Stimulated activated CD4-positive, alpha-beta T cell treated with anti-CD3 and anti-CD28 coated beads, TNF-alpha, amount 100 ng/mL, for 4 hours (primary cell): ENCODE measurements at places on chromosomes 4 and X.

- DNase-seq = no peak
These were observed 988.8 kb downstream of the RAPGEF2 start for GRCh38 chr4:160091631-160092030.

- DNase-seq = no peak
These were observed 42.0 kb upstream of the PROM1 start for GRCh38 chr4:16125571-16126445.

- DNase-seq = no peak
These were observed 184.9 kb downstream of the KIT start for GRCh38 chr4:54842656-54843055.

DNA sequence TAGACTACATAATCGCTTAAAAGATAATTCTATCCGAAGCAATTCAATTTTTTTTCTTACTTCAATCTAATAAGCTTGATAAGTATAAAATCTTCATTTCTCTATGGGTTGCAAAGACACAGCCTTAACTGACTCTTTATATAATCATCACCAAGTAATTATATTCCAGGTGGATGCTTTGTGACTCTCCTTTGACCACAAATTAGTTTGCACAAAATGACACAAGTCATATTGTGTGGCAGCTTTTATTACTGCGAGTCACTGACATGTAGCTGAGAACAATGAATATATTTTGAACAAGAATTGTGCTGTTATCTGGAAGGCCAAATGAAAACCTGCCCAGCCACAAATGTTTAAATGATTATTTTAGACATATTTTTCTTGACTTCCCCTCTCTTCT is 1727.8 kb downstream of the ARAP2 start:
- DNase-seq = no peak

GRCh38 chr4:152935143-152935542 is 980 bp upstream of the FHDC1 start:
- no peak for DNase-seq

GRCh38 chr4:186134257-186134656 is 29.8 kb downstream of the FAM149A start:
- DNase-seq = no peak

DNA sequence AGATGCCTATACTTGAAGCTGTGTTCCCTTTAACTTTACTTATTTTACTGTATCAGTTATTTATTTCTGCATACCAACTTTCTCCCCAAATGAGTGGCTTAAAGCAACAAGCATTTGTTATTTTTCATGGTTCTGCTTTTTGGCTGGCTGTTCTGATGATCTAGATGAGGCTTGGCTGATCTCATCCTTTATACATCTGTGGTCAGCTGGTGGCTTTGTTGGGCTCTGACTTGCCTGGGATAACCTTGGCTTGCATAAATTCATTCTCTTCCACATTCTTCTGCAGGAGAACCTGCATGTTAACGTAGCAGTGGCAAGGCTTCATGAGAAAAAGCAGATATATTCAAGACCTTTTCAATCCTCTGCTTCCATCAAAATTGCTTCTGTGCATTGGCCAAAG is 1317.6 kb downstream of the ADGRL3 start:
- no peak for DNase-seq

- no peak for DNase-seq
These were observed 406.0 kb downstream of the INPP4B start for GRCh38 chr4:142440093-142440492.

DNA sequence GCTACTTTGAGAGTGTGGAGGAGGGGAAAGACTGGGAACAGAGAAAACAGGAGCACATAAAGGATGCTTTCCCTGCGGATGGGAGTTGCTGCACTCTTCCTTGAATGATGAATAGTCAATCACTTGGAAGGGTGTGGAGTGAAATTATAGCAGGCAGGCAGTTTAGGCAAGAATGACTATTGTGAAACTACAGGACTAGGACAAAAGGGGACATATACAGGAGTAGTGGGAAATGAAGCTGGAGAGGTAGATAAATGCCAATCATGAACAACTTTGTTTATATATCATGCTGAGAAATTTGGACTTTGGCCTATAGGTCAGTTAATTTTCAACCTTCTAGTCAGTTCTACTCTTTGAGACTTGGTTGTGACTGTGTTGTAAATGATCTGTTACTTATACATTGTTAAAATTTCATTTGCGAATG is 76.9 kb downstream of the PAQR3 start:
- DNase-seq = no peak

- no peak for DNase-seq
These were observed 57.5 kb downstream of the HHIP start for GRCh38 chr4:144703494-144703893.

DNA sequence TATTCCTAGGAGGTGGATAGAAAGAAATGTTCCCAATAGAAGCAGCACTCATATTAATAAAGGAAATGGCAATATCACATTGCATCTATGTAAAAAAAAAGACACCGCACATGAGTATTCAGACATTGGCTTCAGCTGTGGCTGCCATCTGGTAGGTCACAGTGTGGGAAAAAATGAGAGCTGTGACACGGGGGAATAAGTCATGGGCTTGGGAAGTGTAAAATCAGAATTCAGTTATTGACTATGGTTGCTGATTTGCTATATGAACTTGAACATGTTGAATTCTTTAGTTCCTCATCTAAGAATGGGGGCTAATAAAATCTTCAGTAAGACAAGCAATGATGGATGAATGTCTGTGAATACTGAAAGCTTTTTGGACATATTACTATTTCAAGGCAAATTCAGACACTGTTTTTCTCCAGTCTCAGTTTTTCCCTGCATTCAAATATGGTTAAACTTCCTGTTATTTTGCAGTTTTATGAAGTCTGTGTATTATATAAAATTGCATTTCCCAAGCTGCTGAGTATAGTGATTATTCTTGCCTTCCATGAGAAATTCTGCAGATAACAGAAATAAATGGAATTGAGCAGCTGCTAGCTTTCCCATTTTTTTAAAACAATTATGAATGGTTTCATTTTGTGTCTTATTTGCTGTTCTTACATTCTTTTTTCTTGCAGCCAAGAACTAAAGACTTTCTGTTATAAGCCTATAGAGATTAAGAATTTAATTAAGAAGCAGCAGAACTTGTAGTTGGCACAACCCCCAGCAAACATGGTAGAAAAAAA is 221.0 kb downstream of the ANKRD50 start:
- DNase-seq = no peak
